Skin of body (tissue), 3 donors: ENCODE measurements at places on chromosomes 12 and 14.

GRCh38 chr14:102095871-102096568 is 9.2 kb upstream of the HSP90AA1 start:
- no peak for DNase-seq

GRCh38 chr14:69323999-69324282 is 64.0 kb downstream of the GALNT16 start:
- DNase-seq = no peak

GRCh38 chr12:125533434-125534029 is 468.3 kb downstream of the AACS start:
- DNase-seq = no peak

DNA sequence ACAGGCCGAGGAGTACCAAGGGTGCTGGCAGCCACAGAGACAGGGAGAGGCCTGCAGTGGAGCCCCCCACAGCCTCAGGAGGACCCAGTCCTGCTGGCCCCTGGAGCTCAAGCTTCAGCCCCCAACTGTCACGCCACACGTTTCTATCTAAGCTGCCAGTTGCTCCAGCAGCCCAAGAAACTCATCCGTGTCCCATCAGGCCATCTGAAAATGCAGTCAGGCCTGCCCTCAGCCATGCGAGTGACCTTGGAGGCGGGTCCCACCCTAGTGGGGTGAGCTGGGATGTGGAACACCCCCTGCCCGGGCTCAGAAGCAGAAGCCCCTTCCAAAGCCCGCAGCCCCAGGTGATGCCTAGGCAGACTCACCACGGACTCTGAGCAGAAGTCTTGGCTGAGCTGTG is 158.9 kb downstream of the RIMBP2 start:
- DNase-seq = no peak

DNA sequence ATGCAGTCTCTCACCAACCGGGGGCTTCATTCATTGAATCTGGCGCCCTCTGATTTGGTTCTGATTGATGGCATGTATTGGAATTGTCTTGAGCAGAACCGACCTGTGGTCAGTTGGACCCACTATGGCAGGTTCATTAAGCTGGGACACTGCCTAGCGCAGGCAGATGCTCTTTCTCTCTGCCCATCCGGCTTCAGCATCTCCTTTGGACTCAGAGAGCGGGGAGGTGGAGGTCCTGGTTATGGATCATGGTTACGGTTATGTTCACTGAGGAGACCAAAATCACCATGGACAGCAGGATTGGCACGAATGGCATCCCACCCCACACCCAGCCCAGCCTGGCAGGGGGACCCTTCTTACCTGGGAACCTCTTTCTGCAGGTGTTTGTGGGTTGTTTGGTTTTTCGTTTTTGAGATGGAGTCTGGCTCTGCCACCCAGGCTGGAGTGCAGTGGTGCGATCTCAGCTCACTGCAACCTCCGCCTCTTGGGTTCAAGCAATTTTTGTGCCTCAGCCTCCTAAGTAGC is 16.4 kb upstream of the BCL7A start:
- DNase-seq = no peak

- peak; percentile 45 for DNase-seq
Measured at GRCh38 chr14:61326847-61327246, 5.5 kb downstream of the PRKCH start.

- DNase-seq = no peak
Measured at GRCh38 chr12:68198507-68199086, 27.0 kb downstream of the IL26 start.

DNA sequence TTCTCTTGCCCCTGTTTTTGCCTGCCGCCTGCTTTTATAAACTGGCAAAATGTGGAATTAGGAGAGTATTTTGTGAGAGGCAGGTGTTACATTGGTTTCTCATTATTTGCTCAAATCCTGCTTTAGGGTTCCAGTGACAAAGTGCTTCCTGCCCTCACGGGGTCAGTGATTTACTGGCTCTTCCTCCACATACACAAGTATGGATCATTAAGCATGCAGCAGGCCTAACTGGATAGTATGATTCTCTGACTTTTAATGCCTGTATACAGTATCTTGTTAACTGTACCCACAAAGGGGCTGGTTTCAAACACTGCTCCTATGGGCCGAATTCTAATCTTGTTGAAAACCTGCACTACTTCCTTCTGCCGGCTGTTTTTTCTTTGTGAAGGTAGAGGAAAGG is 63.2 kb downstream of the PTCSC3 start:
- DNase-seq = no peak

GRCh38 chr14:89773644-89774316 is 180.8 kb downstream of the EFCAB11 start:
- no peak for DNase-seq

DNA sequence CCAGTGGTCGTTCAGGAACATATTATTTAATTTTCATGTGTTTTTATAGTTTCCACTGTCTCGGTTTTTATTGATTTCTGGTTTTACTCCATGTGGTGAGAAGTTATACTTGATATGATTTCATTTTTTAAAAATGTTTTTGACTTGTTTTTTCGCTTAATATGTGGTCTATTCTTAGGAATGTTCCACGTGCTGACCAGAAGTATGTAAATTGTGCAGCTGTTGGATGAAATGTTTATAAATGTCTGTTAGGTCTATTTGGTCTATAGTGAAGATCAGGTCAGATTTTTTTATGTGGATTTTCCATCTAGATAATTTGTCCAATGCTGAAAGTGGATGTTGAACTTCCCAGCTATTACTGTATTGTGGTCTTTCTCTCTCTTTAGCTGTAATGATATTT is 433.8 kb upstream of the MIS18BP1 start:
- no peak for DNase-seq

DNA sequence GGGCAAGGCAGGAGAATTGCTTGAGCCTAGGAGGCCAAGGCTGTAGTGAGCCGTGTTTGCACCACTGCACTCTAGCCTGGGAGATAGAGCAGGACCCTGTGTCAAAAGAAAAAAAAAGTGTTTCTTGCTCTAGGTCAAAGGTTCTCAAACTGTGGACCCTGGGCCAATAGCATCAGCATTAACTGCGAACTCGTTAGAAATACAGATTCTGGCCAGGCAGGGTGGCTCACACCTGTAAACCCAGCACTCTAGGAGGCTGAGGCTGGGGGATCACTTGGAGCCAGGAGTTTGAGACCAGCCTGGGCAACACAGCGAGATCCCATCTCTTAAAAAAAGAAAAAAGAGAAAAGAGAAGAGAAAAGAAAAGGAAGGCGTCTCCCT is 858 bp downstream of the RILPL2 start:
- DNase-seq = no peak
